KG1 (cell line): ENCODE measurements at places on chromosomes 5 and 9.

GRCh38 chr9:135336722-135337527 is 142.7 kb upstream of the PPP1R26 start:
- no peak for DNase-seq

DNA sequence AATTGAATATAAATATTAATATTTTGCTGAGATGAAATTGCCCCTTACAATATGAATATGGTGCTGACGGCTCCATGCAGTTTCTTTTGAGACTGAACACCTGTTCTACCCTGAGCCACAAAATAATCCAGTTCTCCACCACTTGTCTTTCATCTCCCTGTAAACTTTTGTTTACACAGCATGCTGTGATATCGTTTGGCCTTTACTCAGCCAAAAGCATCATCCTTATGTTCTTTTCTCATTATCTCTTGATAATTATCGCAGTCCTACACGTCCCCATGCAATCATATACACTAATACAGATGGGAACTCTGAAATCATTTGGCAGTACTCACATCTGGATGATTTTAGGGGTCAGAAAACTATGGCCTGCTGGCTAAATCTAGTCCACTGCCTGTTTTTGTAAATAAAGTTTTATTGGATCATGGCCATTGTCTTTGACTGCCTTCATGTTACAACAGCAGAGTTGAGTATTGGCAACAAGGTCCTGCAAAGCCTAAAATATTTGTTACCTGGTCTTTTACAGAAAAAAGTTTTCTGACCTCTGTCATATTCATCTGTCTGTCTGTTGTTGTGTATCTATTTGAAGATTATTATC is 53.3 kb downstream of the AOPEP start:
- DNase-seq = no peak

GRCh38 chr9:93390953-93391515 is 60.5 kb upstream of the FAM120A start:
- DNase-seq = no peak

- DNase-seq = no peak
Measured at GRCh38 chr5:57841676-57842363, 359.2 kb upstream of the ACTBL2 start.

- no peak for DNase-seq
Measured at GRCh38 chr9:126404459-126404858, 77.8 kb downstream of the MVB12B start.

- DNase-seq = no peak
Measured at GRCh38 chr5:68452286-68452685, 236.7 kb downstream of the PIK3R1 start.

GRCh38 chr5:102663749-102664530 is 91.2 kb upstream of the PAM start:
- no peak for DNase-seq

- peak; percentile 22 for DNase-seq
Measured at GRCh38 chr5:36360307-36360706, 58.6 kb upstream of the RANBP3L start.

DNA sequence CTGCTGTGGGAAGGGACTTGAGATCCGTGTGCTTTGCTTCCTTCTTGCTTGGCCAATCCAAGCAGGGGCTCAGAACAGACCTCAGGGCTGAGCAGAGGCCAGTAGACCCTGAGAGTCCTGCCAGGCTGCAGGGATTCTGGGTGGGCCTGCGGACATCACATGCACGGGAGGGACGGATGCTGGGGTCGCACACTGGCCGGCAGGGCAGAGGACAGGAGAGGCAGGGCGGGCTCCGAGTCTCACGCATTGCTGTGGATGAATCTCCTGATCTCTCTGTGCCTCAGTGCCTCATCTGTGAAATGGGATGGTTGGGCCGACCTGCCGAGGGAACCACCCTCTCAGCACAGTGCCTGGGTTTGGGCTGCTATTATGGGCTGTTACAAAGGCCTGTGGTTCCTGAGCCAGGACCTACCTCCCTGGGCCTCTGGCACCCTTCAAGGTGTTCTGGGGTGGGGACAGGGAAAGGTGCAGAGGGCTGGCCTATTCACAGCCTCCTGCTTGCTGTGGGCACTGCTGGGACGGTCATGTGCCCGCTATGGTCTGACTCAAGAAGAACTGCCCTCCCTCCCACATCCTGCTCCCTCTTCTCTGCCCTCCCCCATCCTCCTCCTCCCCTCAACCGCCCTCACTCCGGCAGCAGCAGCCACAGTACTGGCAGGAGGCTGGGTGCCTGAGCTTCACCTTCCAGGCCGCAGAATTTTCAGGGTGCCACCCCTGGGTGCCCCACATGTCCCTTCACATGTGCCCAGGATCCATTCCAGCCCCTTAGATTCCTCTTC is 43.3 kb downstream of the NCS1 start:
- no peak for DNase-seq
